Dermis microvascular lymphatic vessel endothelial cell (primary cell): ENCODE measurements at places on chromosomes 1 and 21. TPM values are rescaled to one million over a fixed set of nuclear protein-coding genes. Genes with fewer than 3 reads are reported as not detected.

DNA sequence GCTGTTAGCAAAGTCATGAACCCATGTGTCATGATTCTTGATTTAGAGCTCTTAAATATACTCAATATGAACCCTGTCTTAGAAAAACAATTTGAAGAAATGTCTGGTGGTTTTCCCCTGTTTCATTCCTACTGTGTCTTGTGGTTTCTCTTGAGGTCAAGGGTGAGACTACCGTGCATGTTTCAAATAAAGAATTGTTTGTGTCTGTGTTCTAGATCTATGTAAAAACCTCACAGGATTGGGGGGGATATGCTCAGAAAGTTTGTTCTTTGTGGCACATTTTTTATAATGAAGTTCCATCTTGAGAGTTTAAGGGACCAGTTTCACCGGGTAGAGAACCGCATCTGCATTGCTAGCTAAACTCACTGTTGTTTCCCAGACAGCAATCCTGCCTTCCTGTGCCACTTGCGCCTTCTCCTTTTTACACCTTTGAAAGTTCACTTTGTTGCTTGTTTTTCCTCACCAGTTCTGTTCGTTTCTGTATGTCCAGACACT is 30.9 kb upstream of the CACYBP start:
- no peak for DNase-seq

GRCh38 chr1:79323239-79324025 is 316.9 kb upstream of the ADGRL4 start:
- no peak for DNase-seq

DNA sequence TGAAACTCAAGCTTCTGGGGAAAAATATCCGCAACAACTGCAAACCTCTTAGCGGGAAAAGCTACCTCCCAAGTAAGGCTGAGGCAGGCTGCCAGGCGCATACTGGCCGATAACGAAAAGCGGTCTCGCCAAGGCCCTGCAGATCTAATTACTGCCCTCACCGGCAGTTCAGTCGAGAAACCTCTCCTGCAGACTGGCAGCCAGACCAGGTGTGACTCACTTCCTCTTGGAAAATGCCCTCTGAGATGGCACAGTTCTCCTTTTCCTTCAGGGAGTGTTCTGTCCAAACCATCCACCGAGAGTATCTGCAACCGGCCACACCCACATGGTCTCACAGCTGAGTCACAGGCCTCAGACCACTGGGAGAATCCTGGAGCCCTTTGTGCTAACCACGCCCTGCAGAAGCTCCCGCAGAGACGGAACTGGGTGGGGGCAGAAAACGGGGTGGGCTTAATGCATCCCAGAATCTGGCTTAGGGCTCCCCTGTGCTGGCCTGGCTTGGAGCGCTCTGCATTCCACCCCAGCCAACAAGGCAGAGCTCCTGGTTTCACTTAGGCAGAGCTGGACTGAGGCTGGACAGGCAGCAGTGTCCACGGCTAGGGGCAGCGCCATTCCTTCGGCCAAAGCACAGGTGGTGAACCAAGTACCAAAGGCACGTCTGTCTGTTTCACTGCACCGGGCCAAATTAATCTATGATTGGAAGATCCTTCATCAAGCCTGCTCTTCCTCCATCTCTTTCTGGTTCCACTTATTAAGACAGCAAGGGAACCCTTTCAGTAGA is 1.2 kb downstream of the S100A10 start:
- DNase-seq: peak; percentile 42

GRCh38 chr1:53730224-53730865 is 8.6 kb downstream of the GLIS1 start:
- DNase-seq: no peak

- DNase-seq: no peak
Observed at GRCh38 chr1:17953921-17954320, 153.7 kb upstream of the IGSF21 start.

DNA sequence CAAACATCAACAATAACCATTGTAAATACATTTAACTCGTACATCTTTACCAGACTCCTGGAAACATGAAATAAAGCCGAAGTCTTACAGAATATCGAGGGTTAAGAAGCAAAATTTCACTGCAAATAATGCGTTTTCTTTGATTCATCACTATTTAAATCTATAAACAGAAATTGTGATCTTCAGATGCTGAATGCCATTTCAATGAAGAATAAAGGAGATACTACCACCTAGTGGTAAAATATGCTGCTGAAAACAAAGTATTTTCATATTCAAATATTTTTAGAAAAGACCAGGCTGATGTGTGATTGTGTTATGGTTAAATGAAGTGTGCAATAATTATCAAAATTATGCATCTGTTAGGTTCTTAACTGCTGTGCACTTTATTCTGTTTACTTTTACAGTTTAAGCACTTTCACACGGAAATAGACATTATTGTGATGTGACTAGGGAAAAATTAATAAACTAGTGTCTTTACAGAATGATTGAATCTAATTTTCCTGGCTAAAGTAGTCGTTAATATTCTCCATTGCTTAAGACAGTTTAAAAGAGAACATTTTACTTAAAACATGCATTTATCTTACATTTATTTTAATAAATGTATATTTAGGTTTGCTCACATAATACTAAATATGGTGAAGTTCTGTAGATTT is 1093.1 kb downstream of the MRPL39 start:
- no peak for DNase-seq

LY9 gene
- total RNA-seq: not detected in 2 replicates

DENND2C gene
- total RNA-seq: 4.0 and 6.4 TPM in 2 replicates

VAV3 gene
- total RNA-seq: 36.1 and 51.6 TPM in 2 replicates

S100A2 gene
- 0.76 and 2.2 TPM in 2 replicates for total RNA-seq

AZIN2 gene
- 0.64 and 1.3 TPM in 2 replicates for total RNA-seq

CKS1B gene
- total RNA-seq: 63.2 and 73.7 TPM in 2 replicates

DISP1 gene
- total RNA-seq: 0.64 and 0.89 TPM in 2 replicates
